ENCODE measurements at places on chromosomes 4 and X.

- DNase-seq = no peak
Observed at GRCh38 chr4:76232681-76233080, 18.8 kb upstream of the FAM47E start.

DNA sequence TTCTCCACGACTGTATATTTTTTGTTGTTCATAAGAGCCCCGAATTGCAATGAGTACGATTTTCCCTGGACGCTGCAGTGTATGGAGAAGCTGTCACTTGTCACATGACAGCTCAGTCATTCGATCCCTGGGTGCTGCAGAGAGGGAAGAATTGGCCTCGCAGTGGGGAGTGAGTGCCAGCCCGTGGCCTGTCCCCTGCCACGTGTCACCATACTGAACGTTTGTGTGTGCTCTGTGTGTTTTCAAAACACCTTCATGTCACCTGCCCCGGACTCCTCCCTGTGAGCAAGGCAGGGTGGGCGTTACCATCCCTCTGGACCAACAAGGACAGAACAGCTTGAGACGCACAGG, 77.9 kb downstream of the TBL1X start:
- DNase-seq = no peak

GRCh38 chrX:1835056-1835455, 220.2 kb downstream of the ASMT start:
- no peak for DNase-seq

- DNase-seq = peak; percentile 6
Observed at GRCh38 chr4:87895964-87896621, 63.3 kb downstream of the MEPE start.

DNA sequence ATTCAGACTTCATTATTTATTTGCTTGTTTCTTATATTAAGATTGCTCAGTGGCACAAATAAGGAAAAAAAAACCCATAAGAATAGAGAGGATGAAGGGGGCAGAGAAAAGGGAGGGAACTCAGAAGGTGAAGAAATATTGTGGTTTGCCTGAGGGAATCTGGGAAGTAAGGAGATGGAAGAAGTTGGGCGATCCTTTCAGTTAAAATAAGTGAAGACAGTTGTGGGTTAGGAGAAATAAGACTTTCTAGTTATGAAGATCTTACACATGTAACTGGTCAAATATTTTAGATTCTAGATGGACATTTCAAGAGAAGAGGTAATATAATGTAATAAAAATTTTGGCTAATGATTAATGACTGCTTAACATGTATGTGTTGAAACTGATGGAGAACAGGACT, 138.7 kb upstream of the LIMCH1 start:
- no peak for DNase-seq

DNA sequence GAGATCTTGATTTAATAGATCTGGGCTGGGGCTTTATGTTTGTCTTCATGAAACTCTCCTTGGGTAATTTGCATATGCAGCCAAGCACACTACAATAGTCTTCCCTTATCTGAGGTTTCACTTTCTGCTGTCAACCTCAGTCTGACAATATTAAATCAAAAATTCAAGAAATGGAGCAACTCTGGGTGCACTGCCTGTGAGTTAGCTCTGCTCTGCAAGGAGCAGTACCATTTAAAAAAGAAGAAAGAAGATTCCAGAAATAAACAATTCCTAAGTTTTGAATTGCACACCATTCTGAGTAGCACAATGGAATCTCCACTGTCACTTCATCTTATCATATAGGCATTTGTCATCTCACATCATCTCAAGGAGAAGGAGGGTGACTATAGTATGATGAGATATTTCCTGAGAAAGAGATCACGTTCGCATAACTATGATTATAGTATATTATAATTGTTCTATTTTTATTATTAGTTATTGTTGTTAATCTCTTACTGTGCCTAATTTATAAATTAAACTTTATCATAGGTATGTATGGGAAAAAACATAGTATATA, 9.4 kb downstream of the FNIP2 start:
- DNase-seq = no peak

- DNase-seq = no peak
Observed at GRCh38 chr4:9901257-9901656, 119.8 kb downstream of the DRD5 start.

DNA sequence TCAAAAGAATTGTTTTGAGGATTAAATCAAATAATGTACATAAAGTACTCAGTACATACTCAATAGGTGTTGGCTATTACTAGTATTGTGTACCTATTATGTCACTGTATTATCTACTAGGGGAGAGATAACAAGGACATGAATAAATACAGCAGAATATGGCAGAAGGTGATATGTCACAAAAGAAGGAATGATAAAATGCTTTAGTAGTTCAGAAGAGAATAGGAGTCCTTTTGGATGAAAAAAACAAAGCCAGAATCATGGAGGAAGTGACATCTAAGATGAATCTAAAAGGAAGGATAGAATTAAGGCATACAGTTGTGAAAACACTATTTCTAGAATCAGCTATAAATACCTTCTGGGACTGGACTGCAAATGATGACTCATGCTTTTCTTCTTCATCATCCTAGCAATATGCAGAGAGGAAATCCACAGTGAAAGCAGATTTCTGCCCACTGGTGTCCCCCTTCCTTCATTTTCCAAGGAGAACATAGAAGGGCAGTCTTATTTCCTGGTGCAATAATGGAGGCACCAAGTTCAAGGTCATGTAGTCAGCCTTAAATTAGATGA, 98.7 kb downstream of the GLUD2 start:
- DNase-seq = no peak

GRCh38 chr4:159248384-159249178, 145.7 kb downstream of the RAPGEF2 start:
- no peak for DNase-seq

- DNase-seq = no peak
Observed at GRCh38 chrX:68273887-68274286, 159.4 kb downstream of the OPHN1 start.

GRCh38 chr4:15882675-15883086, 55.9 kb downstream of the FGFBP1 start:
- peak; percentile 41 for DNase-seq

GRCh38 chr4:94523617-94524016, 71.9 kb downstream of the PDLIM5 start:
- no peak for DNase-seq

DNA sequence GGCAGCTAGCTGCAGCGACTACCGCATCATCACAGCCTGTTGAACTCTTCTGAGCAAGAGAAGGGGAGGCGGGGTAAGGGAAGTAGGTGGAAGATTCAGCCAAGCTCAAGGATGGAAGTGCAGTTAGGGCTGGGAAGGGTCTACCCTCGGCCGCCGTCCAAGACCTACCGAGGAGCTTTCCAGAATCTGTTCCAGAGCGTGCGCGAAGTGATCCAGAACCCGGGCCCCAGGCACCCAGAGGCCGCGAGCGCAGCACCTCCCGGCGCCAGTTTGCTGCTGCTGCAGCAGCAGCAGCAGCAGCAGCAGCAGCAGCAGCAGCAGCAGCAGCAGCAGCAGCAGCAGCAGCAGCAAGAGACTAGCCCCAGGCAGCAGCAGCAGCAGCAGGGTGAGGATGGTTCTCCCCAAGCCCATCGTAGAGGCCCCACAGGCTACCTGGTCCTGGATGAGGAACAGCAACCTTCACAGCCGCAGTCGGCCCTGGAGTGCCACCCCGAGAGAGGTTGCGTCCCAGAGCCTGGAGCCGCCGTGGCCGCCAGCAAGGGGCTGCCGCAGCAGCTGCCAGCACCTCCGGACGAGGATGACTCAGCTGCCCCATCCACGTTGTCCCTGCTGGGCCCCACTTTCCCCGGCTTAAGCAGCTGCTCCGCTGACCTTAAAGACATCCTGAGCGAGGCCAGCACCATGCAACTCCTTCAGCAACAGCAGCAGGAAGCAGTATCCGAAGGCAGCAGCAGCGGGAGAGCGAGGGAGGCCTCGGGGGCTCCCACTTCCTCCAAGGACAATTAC, 1.4 kb downstream of the AR start:
- no peak for DNase-seq

DNA sequence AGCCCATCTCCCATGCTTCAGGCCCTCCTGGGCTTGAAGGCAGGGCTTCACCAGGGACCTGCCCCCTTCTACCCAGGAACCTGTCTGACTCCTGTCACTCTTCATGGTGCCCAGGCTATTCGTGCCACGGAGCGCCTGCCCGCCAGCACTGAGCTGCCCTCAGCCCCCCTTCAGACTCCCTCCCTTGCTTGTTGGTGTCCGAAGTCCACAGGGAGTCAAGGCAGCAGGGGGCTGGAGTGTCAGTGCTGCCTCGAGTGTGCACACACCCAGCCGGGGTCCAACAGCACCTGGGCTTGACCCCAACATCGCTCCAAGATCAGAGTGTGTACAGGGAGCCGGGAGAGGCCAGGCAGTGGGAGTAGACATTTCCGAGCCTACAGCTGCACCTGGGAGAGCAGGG, 59.8 kb downstream of the TBCK start:
- no peak for DNase-seq

DNA sequence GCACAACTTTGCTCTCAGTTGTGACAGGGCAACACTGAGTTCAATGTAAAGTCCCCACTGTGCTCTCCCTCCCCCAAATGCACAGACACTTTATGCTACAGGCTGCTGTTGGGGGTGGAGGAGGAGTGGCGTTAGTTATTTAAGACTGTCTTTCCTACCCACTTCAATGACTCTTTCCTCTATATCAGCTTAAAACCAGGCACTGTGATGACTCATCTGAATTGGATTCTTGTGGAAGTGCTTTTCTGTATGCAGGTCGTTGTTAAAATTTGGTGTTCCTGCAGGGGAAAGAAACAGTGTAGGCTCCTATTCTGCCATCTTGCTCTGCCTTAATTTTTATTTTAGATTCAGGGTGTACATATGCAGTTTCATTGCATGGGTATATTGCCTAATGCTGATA, 1157.2 kb upstream of the ADGRL3 start:
- DNase-seq = no peak

- DNase-seq = no peak
Observed at GRCh38 chr4:105707782-105708180, 708 bp downstream of the INTS12 start.

GRCh38 chr4:186844059-186844681, 120.5 kb upstream of the FAT1 start:
- no peak for DNase-seq

GRCh38 chrX:15356444-15356843, 21.1 kb upstream of the PIGA start:
- no peak for DNase-seq

DNA sequence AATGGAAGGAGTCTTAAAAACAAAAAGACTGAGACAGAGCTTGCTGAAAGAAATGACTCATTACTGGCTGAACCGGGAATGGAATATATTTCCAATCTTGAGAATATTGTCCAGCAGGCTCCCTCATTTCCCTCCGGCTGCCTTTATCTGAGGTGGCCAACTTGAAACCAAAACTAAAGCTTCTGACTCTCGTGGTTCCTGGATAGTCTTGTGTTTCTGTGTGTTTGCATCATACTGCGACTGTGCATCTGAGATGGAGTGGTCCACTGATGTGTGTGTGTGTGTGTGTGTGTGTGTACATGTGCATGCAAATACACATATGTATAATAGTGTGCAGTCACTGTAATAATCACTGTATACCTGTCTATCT, 145.6 kb upstream of the SCML1 start:
- no peak for DNase-seq

DNA sequence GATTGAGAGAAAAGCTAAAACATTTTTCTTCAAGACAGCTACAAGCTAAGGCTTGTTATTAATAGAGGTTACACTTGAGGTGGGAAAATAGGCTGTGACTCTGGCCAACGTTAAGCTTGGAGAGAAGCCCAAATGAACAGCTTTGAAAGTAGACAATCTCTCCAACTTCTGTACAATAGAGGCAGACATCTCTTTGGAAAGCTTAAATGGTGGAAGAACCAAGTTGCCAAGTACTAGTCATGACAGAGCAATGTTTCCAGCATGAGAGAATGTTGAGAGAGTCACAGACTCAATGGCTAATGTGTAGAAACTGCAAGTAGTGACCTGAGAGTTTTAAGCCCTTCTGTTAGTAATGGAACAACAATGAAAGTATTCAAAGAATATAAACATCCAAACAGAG, 298.1 kb downstream of the INPP4B start:
- no peak for DNase-seq

DNA sequence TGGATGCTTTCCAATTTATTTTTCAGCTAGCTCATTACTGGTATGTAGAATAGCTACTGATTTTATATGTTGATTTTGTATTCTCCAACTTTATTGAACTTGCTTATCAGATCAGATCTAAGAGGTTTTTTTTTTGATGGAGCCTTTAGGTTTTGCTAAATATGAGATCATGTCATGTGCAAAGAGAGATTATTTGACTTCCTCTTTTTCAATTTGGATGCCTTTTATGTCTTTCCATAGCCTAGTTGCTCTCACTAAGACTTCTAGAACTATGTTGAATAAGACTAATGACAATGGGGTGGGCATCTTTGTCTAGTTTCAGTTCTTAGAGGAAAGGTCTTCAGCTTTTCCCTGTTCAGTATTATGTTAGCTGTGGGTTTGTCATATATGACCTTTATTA, 11.7 kb downstream of the MAGEE1 start:
- no peak for DNase-seq

- DNase-seq = no peak
Observed at GRCh38 chr4:106231931-106232330, 84.1 kb downstream of the TBCK start.

DNA sequence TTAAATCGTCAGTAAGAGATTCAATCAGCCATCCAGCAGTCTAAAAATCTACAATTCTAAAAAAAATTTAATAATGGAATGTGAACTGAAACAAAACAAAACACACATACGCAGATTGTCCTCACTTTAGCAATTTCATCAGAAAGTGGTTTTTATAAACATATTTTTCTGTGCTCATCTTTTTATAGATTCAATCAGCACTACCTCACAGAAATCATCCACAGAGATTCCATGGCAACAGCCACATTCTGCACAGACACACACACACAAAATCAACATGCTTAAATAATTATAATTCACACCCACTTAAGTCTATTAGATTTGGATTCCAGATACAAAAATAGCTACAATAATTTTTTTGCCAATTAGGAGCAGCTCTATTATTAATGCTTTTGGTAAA, 149.0 kb upstream of the KCNIP4 start:
- DNase-seq = no peak

- no peak for DNase-seq
Observed at GRCh38 chr4:95833711-95834194, 6.1 kb upstream of the PDHA2 start.

- no peak for DNase-seq
Observed at GRCh38 chr4:71235311-71236201, 103.3 kb upstream of the SLC4A4 start.

GRCh38 chrX:115233497-115234455, at the start of gene LRCH2:
TSS of gene LRCH2 (minus strand) at chrX:115234096. CDS start at chrX:115234041, 55 bp downstream.
- no peak for DNase-seq

- no peak for DNase-seq
Observed at GRCh38 chr4:108126806-108127205, 41.9 kb downstream of the LEF1 start.

- DNase-seq = no peak
Observed at GRCh38 chr4:13171292-13172057, 312.7 kb downstream of the RAB28 start.

- no peak for DNase-seq
Observed at GRCh38 chrX:134013524-134013923, 28.1 kb upstream of the GPC3 start.

GRCh38 chrX:119156241-119156640, 28.6 kb upstream of the KIAA1210 start:
- no peak for DNase-seq

- no peak for DNase-seq
Observed at GRCh38 chr4:156594624-156595023, 377.0 kb downstream of the PDGFC start.
